ENCODE measurements at places on chromosomes 3 and 15.

DNA sequence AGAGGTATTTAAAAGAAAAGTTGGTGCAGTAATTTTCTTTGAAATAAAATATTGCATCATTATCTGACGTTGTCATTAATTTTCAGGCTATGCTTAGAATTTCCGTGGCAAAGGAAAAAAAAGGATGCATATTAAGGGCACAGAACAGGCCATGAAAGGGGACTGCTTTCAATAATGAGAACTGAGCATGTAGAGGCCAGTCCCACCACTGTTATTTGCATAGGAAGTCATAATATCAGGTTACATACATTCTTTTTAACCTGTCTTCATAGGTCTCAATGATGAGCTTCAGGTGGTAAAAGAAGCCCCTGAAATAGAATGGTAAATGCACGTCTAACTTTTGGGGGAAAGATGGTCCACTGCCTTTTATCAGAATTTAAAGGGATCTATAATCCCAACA lies 272.1 kb upstream of the ALCAM start:
- H3K27ac ChIP-seq, result no peak overlapping the region
- DNase-seq, result no peak
- peaks cover 3% of the 10 kb centered on the region for H3K27me3 ChIP-seq
- H3K4me1 ChIP-seq, result no peaks in the 10 kb centered on the region
- no peaks in the 10 kb centered on the region for H3K36me3 ChIP-seq

DNA sequence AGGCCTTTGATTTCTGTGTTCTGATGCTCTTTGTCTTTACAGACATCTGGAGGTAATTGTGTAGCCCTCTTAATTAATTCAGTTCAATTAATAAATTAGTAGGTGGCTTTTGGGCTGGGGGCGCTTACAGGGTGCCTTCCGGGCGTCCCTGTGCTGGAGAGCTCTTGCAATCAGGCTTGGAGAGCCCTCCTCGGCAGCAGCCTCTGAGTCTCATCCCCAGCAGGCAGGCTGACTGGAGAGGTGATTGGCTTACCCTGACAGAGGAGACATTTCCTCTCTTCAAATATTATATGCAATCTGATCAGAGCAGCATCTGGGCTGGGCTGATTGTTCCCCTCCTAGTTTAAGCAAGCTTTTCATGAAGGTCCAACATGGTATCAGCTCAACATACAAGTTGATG lies 250.7 kb downstream of the LPP start:
- no peak for DNase-seq
- no peak overlapping the region for H3K4me3 ChIP-seq
- H3K4me1 ChIP-seq, result peaks cover 34% of the 10 kb centered on the region

GRCh38 chr3:126364130-126364695 lies 7.0 kb upstream of the KLF15 start:
- H3K4me1 ChIP-seq, result peaks cover 5% of the 10 kb centered on the region
- no peaks in the 10 kb centered on the region for H3K36me3 ChIP-seq
- H3K27me3 ChIP-seq, result peaks cover 16% of the 10 kb centered on the region
- no peak for DNase-seq
- H3K27ac ChIP-seq, result no peak overlapping the region
- H3K4me3 ChIP-seq, result no peak overlapping the region

DNA sequence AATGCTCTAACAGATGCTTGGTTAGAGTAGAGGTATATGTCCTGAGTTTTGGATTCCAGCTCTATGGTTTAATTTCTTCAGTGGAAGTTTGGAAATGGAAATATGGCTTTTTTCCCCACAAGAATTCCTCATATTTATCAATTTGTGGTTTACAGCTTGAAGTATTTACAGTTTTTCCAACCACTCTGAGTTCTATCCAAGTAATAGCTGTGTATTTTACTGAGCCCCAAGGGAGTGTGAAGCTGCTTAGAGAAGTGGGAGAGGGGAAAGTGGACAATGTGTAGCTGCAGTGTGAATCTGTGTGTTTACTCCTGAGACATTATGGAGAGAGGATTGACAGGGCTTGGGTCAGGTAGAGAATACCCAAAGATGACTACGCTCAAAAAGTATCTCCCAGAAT lies 54.5 kb downstream of the NEK11 start:
- DNase-seq, result no peak
- H3K27ac ChIP-seq, result no peak overlapping the region
- no peaks in the 10 kb centered on the region for H3K4me1 ChIP-seq
- no peaks in the 10 kb centered on the region for H3K36me3 ChIP-seq
- H3K27me3 ChIP-seq, result no peaks in the 10 kb centered on the region

- H3K27me3 ChIP-seq, result peaks cover 4% of the 10 kb centered on the region
- H3K4me3 ChIP-seq, result no peak overlapping the region
- H3K27ac ChIP-seq, result no peak overlapping the region
- H3K4me1 ChIP-seq, result no peaks in the 10 kb centered on the region
Measured at GRCh38 chr3:69547461-69547880, 161.6 kb upstream of the FRMD4B start.

DNA sequence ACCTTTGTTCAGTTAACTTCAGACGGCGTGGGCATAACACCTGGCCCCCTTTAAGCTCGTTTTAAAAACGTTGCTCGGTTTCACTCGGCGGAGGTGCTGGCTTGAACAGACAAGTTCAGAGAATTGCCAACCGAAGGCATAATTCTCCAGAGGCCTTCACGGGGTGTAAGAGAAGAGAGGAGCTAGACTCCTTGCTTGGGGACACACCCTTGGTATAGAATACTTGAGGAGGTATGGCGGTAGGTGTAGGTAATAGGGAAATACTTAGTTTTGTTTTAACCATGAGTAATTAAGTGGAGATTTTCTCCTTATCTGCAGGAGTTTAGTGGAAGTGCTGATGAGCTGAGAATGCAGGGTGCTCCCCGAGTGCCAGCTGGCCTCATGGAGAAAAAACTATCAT lies 921 bp downstream of the FBXL2 start:
- H3K4me1 ChIP-seq, result peaks cover 3% of the 10 kb centered on the region
- peaks cover 12% of the 10 kb centered on the region for H3K27me3 ChIP-seq
- H3K27ac ChIP-seq, result no peak overlapping the region
